ENCODE measurements at places on chromosomes 16 and 17. TPM values are rescaled to one million over a fixed set of nuclear protein-coding genes. Genes with fewer than 3 reads are reported as not detected.

Gene PRR29
- total RNA-seq: under 0.01 TPM

Gene CCDC40
- total RNA-seq: 2.7 TPM

Gene SCGB1C2
- not detected for total RNA-seq

Gene CLDN7
- total RNA-seq: 4.0 TPM

Gene YPEL3
- total RNA-seq: 23.0 TPM

Gene VMO1
- 0.17 TPM for total RNA-seq

Gene NPIPB12
- total RNA-seq: 109 TPM

Gene KRTAP9-2
- not detected for total RNA-seq

Gene NPB
- total RNA-seq: not detected

Gene NT5M
- 4.1 TPM for total RNA-seq

Gene KRT32
- not detected for total RNA-seq

Gene KCNJ2
- total RNA-seq: not detected

Gene GNG13
- total RNA-seq: not detected

Gene PRR35
- total RNA-seq: not detected

Gene GAS2L2
- total RNA-seq: 0.24 TPM

Gene PTGES3L
- total RNA-seq: 1.6 TPM

Gene AIPL1
- total RNA-seq: not detected

Gene ASB16
- not detected for total RNA-seq

Gene CSH1
- total RNA-seq: not detected

Gene SPATA22
- not detected for total RNA-seq

Gene EIF3CL
- 87.1 TPM for total RNA-seq

All from mammary epithelial cell (primary cell).